Daoy (cell line): ENCODE measurements at places on chromosomes 2 and 18.

GRCh38 chr2:62568074-62568473 is 62.1 kb upstream of the TMEM17 start:
- DNase-seq: no peak

DNA sequence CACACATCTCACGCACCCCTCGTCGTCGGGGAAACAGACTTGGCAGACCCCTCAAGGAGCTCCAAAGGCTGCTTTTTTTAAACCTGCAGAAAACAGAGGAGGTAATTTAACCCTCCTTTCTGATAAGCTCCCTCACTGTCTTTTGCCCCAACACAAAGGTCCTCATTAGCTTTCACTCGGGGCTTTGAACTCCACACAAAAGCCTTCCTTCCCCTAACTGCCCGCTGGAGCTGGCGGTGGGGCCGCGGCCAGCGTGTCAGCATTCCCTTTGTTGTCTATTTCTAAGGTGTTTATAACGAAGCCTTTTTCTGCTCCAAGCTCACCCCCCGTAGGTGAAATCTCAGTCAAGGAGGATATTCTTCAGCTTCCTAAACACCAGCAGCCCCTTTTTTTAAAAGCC is 43.5 kb upstream of the ID2 start:
- no peak for DNase-seq

GRCh38 chr18:79260510-79260909 is 135.2 kb upstream of the NFATC1 start:
- no peak for DNase-seq

- no peak for DNase-seq
Measured at GRCh38 chr18:63205791-63206252, 113.7 kb downstream of the BCL2 start.
